Subcutaneous adipose tissue (tissue), 4 donors: ENCODE measurements at places on chromosomes 5 and 9. TPM values are rescaled to one million over a fixed set of nuclear protein-coding genes. Genes with fewer than 3 reads are reported as not detected.

WASHC1 gene
- 8.5 TPM for total RNA-seq

FCN2 gene
- total RNA-seq: 1.5 TPM

ADAMTSL1 gene
- total RNA-seq: 16.4 TPM

ACOT12 gene
- not detected for total RNA-seq

ANAPC2 gene
- total RNA-seq: 20.6 TPM

FSTL4 gene
- not detected for total RNA-seq

ALDH1A1 gene
- total RNA-seq: 112 TPM

LARP1 gene
- 81.2 TPM for total RNA-seq

AK6 gene
- 30.0 TPM for total RNA-seq

CFAP77 gene
- total RNA-seq: not detected

EQTN gene
- total RNA-seq: not detected

MYORG gene
- 14.9 TPM for total RNA-seq

CARD6 gene
- 23.0 TPM for total RNA-seq

ABLIM3 gene
- total RNA-seq: 115 TPM

LECT2 gene
- total RNA-seq: not detected

RASEF gene
- total RNA-seq: not detected

ACTBL2 gene
- not detected for total RNA-seq

TAF11L12 gene
- total RNA-seq: not detected

SHOC1 gene
- total RNA-seq: not detected

ZNF883 gene
- not detected for total RNA-seq

ROPN1L gene
- not detected for total RNA-seq

BARHL1 gene
- not detected for total RNA-seq

FOXD4L6 gene
- total RNA-seq: not detected

FCN1 gene
- total RNA-seq: 2.0 TPM

SGCD gene
- 5.1 TPM for total RNA-seq

PCDHA5 gene
- 0.33 TPM for total RNA-seq

SLC6A7 gene
- total RNA-seq: not detected

SLCO6A1 gene
- total RNA-seq: not detected

ARID3C gene
- total RNA-seq: not detected

PTPA gene
- total RNA-seq: 32.4 TPM

DNM1 gene
- 22.8 TPM for total RNA-seq

WNT8A gene
- not detected for total RNA-seq

HSD17B4 gene
- 205 TPM for total RNA-seq

SLC34A3 gene
- total RNA-seq: not detected

CMYA5 gene
- 9.8 TPM for total RNA-seq

RNF183 gene
- not detected for total RNA-seq

YIPF5 gene
- total RNA-seq: 36.6 TPM

SPATA31A7 gene
- total RNA-seq: not detected

PFDN1 gene
- total RNA-seq: 116 TPM

CTSV gene
- total RNA-seq: 1.0 TPM

GTF2H2C gene
- total RNA-seq: 15.6 TPM

PCDHA4 gene
- 0.16 TPM for total RNA-seq
